ENCODE measurements at places on chromosomes 3 and 15. TPM values are rescaled to one million over a fixed set of nuclear protein-coding genes. Genes with fewer than 3 reads are reported as not detected.
A peak's percentile ranks its signal among the peaks of the same experiment; 100 is the strongest.

The ANKRD63 gene
- not detected for polyA plus RNA-seq

The SLC9C1 gene
- 0.98 TPM for polyA plus RNA-seq

The PYDC2 gene
- polyA plus RNA-seq = not detected

DNA sequence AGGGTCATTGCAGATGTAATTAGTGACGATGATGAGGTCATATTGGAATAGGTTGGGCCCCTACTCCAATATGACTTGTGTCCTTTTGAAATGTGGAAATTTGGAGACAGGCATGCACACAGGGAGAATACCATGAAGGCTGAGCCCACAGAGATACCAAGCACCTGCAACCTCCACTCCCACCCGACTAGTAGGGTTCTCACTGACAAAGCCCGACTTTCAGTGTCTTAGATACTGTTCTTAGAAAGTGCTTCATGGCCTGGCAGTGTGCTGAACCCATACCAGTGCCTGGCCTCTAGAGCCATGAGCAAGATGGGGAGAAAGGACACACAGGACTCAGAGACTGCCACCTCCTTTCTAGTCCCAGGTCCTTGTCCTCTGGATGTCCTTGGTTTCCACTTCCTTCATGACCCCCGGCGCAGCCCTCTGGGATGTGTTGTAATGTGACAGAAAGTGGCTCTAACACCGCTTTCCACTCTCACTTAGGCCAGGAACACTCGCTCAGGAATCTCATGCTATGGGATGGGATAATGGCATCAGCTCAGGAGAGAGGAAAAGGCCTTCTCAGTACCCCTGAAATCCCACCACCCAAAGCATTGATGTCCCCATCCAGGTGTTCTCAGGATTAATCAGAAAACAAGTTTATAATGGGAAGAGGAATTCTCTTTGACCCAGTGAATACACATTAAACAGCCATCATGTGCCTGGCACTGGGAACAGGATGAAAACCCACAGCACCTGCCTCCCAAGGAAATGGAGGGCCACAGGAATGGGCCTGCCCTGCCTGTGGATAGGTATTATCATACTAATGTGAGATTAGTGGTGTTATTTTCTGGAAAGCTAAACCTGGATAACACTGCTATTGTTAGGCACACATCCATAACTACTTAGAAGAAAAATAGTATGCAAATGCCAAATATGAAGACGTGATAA, 59.9 kb downstream of the RPL39L start:
- DNase-seq = no peak

GRCh38 chr15:90407871-90408317, 19.9 kb downstream of the IQGAP1 start:
- DNase-seq = no peak

The NME9 gene
- polyA plus RNA-seq = 3.8 TPM

DNA sequence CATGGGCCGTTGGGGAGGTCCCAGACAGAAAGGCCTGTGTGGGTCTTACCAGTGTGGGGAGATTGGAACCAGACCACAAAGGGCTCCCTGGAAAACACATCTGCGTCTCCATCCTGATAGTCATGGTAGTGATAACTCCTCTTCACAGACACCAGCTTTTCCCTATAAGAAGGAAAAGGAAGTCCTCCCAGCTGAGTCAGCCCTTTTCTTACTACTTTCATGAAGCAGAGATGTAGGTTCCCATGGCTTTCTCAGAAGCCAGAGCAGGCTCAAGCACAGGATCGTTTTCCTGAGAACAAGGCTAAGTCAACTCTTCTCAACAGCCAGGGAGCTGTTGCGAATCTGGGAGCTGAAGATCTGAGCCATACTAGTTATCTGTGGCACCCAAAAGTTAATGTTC, 6.1 kb downstream of the DNASE1L3 start:
- DNase-seq = no peak

DNA sequence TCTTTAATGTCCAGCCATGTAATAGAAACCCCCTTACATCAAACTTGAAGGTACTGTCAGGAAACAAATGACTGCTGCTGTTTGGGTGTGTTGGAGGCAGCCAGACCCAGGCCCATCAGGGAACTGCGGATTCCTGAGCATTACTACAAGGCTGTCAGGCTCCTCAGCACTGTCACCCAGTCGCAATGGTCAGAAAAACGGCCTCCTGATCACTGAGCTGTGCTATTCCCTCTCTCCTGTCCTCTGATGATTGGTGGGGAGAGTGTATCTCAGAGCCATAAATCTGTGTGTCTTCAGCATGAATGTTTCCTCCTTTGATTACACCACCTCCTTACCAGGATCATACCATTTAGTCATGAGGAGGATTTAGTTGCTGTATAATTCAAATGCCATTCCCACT, 135.2 kb upstream of the GADL1 start:
- no peak for DNase-seq

GRCh38 chr3:34185301-34185700, 386.9 kb downstream of the PDCD6IP start:
- no peak for DNase-seq

DNA sequence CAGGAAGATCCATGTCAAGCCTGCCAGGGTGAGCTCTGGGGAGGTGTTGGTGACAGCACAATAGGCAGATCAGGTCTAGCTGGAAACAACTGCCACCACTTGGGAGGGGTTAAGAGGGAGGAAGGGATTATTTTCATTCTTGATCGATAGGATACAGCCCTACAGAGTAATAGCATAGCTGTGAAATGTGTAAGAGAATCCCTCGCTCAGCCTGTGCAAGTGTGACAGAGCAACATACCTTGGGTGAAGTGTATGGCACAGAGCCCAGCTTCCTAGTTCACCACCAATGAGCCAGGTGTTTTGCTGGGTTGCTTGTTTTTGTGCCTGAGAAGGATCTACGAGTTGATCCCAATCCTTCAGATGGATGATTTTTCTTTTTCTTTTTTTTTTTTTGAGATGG, 9.2 kb upstream of the DCUN1D1 start:
- DNase-seq = peak; percentile 16

DNA sequence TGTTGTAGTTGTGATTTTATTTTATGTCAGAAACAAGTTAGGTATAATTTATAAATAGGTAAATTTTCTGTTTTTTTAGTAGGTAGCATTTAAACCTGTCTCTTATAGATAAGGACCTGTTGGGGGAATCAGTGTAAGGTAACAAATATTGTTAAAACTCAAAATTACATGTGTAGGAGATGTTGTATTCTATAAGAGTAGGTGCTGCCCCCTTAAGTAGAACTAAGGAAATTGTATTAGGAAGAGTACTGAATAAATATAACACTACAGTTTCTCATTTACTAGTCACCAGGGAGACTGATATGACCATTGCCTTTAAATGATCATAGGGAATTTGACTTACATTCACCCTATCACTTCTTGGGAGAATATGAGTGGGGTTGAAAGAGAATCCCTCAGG, 31.2 kb downstream of the SLC25A36 start:
- no peak for DNase-seq

GRCh38 chr3:55158345-55158744, 230.5 kb upstream of the LRTM1 start:
- DNase-seq = no peak

GRCh38 chr3:54630101-54630623, 297.7 kb downstream of the LRTM1 start:
- no peak for DNase-seq

The OR4F6 gene
- not detected for polyA plus RNA-seq

DNA sequence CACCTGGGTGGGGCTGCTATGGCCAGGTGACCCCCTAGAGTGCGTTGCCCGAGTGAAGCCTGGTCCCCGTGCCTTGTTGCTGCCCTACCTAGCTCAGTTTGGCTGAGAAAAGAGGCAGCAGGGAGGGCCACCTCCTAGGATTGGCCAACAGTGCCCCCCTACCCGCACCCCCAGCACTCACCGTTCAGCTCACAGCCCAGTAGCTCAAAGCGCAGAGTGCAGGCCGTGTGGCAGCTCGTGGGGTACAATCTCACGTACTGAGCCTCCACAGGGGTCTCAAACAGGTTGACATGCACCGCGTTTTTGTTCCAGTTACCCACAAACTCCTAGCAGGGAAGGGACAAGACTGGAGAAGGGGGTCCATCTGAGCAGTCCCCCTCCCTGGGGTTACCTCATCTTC, 7.6 kb downstream of the MFGE8 start:
- DNase-seq = no peak

GRCh38 chr15:36432161-36432560, 147.3 kb upstream of the CDIN1 start:
- DNase-seq = no peak

DNA sequence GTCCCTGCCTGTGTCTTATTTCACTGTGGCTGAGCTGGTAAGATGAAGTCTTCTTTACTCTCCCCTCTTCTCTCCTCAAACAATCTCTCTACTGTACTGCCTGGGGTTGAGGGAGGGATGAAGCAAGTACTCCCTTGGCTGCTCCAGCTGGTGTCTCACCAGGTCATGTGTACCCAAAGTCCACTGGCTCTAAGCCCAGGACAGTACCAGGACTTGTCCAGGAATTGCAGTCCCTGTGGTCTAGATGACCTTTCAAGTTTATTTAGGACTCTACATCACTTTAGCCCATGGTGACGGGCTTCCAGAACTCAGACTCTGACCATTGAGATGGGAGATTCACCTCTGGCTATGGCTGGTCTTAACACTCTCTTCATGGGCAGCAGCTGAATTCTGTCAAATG, 17.5 kb upstream of the SLC27A2 start:
- no peak for DNase-seq

The CHST13 gene
- polyA plus RNA-seq = 0.23 TPM

GRCh38 chr15:42279234-42279723, 6.0 kb upstream of the TMEM87A start:
- DNase-seq = no peak

- DNase-seq = no peak
These were observed 834.1 kb downstream of the NSUN3 start for GRCh38 chr3:94896994-94897393.

- peak; percentile 75 for DNase-seq
These were observed 13.5 kb downstream of the UBAP1L start for GRCh38 chr15:65101411-65101890.

The KY gene
- polyA plus RNA-seq = 1.0 TPM

The CD200R1 gene
- 2.3 TPM for polyA plus RNA-seq

All from right lung (tissue), 10 donors.